Stimulated activated CD8-positive, alpha-beta memory T cell treated with anti-CD3 and anti-CD28 coated beads, Interleukin-4, amount 100 ng/mL, for 1 hour (primary cell): ENCODE measurements at places on chromosomes 4 and X.
A peak's percentile ranks its signal among the peaks of the same experiment; 100 is the strongest.

DNA sequence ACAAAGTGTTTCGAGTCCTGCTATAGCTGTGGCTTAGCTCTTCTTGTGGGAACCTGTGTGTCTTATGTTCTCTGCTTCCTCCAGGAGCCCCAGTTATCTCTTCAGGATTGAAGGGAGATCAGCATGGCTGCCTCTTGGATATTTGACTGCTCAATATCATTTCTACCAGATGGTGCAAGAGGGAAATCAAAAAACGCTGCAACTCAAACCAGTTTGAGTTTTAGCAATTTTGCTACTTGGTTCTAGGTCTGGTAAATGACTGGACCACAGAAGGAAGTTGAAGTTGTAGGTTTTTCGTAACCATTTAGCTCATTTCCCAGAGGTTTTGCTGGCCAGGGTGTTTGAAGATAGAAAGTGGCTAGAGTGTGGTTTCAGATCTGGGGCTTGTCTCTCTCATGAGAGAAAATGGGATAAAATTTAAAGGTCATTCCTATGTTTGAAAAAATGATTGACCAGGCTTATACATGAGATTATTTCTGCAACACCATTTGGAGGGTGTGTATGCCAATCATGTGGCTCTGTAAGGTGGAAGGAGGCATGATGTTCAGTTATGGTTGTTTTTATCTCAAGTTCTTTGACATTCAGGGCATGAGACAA lies 210.4 kb downstream of the SPRY1 start:
- DNase-seq: no peak

GRCh38 chrX:129925305-129926092 lies 19.5 kb downstream of the UTP14A start:
- DNase-seq: peak; percentile 25

GRCh38 chr4:5979981-5980380 lies 38.2 kb downstream of the C4orf50 start:
- no peak for DNase-seq

GRCh38 chrX:17323397-17323796 lies 51.6 kb upstream of the NHS start:
- no peak for DNase-seq

DNA sequence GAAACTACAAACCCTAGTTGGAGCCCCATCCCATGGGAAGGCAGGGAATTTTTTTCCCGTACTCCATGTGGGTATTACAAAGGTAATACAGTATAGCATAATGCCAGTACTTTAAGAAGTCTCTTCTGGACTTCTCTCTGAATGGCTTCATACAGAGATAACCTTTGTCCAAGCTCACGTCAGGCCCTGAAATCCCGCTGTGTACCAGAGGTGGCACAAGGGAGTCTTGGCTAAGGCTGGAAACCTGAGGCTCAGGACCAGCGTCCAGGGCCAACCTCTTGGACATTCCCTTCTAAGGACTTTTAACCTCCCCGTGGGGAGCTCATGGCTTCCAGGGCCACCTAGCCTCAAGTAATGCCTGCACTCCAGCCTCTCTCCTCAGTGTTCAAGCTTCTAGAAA lies 338.9 kb upstream of the FAM241A start:
- no peak for DNase-seq

DNA sequence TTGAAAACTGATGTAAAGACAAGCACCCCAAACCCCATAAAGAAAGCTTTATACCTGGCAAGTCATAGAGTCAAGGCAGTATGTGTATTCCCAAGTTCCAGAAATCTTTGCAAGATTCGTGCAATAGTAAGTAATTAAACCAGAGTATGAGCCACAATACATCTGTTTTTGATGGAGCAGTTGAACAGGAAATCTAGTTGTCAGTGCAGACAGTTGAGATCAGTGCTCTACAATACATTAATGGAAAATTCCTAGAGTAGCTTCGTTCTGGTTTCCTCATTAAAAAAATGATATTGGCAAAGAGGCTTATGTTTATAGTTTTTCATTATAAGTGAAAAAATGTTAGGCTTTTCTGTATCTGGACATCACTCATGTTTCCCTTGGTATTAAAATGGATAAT lies 575.3 kb downstream of the TRIML1 start:
- DNase-seq: no peak

DNA sequence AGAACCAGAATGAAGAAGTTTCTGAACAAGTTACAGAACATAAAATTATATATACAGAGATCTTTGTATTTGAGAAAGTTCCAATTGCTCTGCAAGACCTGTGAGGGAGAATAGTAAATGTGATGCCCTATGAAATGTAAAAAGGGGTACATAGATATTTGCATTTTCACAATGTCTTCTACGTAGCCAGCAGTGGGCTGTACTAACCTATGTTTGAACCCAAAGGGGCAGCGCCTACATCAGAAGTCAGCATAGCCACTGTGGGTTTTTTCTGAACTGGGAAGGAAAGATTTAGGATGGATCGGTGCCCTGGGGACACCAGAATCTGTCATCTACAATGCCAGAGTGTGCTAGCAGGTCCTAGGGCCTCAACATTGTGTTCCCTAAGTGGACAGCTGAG lies 69.5 kb upstream of the CT45A1 start:
- DNase-seq: no peak

DNA sequence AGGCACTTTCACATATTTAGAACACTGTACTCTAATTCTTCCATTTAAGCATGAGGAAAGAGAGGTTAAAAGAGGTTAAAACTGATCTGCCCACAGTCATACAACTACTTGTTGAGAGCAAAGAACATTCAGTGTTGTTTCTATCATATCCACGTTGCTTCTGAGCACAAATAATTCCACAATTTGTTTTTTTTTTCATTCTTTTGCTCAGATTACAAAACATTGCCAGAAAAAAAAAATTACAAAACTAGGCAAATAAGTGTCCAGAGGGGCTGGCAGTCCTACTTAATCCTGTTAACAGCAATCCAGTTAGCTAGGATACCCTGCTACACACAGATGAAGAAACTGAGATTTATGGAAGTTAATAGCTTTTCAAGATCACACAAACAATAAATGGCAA lies 6.3 kb upstream of the USP53 start:
- DNase-seq: no peak

DNA sequence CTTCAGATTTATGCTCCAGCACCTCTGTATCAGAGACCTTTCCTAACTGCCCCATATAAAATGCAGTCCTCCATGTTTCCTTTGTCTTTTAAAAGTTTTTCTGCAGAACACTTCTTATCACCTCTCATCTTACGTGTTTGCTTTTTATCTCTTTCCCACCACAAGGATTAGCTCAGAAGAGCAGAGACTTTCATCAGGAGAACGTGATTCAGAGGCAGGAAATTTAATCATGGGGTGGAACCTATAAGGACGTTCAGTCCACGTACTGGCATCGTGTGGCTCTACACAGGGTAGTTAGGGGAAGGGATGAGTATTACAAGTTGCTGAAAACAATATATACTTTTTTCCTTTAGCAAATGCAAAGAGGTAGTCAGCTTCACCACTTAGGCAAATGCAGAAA lies 98.7 kb downstream of the SORBS2 start:
- DNase-seq: no peak

DNA sequence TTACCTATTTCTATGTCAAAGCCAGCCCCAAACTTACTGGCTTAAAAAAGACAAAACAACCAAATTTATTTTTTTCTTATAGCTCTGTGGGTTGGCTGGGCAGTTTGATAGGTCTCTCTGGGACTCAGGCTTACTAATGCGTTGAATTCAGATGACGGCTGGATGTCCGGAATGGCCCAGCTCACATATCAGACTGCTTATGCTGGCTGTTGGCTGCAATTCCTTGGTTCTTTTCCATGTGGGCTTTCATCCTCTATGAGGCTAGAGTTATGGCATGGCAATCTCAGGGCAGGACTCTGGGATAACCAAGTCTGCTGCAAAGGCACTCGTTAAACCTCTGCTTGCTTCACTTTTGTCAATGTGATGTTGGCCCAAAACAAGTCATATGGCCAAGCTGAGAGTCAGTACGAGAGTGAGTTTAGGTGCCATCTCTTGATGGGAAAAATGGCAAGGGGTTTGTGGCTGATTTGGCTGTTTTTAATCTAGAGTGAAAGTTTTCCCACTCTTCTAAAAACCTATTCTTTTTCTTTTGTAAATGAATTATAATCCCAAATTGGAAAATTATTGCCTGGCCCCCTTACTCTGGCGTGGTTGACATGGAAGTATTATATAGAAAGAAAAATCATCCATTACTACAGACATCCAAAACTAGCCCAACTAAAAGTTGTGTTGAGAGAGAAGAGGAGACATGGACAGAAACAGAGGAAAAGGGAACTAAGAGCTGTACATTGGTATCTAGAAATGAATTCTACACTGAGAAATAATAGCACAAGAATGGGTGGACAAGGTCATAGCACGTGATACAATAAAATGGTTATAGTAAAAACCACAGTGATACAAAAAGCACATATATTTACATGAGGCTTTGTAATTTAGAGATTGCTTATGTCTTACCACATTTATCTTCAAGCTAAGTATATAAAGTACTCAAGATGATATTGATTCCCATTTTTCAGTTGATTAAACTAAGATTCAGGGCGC lies 6.6 kb downstream of the PRIMPOL start:
- no peak for DNase-seq

DNA sequence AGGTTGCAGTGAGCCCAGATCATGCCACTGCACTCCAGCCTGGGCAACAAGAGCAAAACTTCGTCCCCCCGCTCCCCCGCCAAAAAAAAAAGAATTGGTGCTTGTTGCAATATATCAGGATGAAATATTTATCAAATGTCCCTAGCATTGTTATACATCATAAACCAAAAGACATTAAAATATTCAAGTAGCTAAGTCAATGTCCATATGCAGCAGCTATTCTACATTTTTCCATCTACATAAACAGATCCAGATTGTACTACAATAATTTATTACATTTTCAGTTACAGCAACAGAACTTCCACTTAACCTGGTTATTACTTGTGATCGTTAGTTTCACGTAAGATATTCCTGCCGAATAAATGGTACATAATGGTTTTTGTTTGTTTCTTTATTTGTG lies 64.1 kb downstream of the ARAP2 start:
- DNase-seq: no peak

DNA sequence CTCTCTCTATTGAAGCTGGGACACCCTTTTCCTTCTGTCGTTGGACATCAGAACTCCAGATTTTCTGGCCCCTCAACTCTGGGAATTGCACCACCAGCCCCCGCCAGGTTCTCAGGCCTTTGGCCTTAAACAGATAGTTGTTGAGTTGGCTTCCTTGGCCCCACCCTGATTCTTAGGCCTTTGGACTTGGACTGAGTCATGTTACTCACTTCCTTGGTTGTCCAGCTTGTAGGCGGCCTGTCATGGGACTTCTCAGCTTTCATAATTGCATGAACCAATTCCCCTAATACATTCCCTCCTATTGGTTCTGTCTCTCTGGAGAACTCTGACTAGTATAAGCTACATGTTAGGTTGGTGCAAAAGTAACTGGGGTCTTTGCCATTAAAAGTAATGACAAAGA lies 195.7 kb downstream of the GPAT3 start:
- DNase-seq: no peak

- DNase-seq: no peak
Observed at GRCh38 chr4:74376888-74377483, 12.0 kb downstream of the EREG start.

DNA sequence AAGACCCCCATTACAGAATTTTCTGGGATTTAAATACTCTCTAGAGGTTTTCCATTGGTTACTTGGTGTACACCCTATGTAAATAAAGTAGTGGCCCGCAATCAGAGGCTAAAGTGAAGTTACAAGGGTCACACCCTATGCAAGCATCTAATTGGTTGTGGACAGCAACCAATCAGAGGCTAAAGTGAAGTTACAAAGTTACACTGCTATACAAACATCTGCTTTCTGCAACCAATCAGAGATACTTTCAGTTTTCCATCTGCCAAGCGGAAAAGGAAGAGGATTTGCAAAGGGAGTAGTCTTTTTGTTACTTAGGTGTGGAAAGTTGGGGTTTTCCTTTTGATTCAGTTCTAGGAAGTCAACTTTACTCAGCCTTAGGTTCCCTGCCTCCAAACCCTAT lies 2.0 kb upstream of the ATRX start:
- no peak for DNase-seq

GRCh38 chr4:1047106-1047975 lies 35.9 kb downstream of the FGFRL1 start:
- no peak for DNase-seq

DNA sequence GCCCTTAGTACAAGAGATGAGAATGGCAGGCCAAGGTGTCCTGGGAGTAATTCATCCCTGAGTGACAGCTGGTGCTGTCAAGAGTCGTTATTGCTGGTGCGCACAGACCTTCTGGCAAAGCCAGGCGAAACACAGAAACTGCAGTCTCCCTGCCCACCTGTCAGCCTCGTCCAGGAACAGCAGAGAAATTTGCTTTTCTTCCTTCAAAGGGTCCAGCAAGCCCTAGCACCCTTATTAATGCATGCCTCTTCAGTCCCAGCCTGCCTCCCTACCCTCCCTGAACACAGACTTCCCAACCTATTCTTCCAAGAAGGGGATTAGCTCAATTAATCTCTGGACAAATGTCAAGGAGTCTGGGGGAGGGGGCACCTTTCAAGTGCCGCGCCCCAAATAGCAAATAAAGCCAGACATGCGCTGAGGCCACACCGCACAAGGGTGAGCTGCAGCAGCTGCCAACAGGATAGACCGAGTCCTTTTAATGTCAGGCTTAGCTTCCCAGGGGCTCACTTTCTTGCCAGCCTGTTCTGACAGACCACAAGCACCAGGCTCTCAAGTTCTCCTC lies 250.7 kb upstream of the RASGEF1B start:
- no peak for DNase-seq
